HepG2 (cell line): ENCODE measurements at places on chromosomes 2 and 18.

DNA sequence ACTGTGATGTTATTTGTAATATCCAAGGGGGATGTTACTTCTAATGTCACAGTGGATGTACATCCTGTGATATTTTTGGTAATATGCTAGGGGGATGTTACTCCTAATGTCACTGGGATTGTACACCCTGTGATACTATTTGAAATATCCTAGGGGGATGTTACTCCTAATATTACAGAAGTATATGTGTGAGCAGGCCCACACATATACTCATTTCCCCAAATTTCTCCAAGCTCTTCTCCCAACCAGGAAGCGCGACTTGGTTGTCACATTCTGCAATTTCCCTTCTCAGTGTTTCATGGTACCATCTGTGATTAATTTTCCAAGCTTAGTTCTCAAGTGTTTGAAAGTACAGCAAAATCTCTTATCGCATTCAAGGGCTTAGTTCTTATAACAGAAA is 29.5 kb upstream of the CHN1 start:
- DNase-seq, result no peak

- peak; percentile 55 for DNase-seq
Observed at GRCh38 chr2:158497486-158497885, 40.7 kb downstream of the PKP4 start.

DNA sequence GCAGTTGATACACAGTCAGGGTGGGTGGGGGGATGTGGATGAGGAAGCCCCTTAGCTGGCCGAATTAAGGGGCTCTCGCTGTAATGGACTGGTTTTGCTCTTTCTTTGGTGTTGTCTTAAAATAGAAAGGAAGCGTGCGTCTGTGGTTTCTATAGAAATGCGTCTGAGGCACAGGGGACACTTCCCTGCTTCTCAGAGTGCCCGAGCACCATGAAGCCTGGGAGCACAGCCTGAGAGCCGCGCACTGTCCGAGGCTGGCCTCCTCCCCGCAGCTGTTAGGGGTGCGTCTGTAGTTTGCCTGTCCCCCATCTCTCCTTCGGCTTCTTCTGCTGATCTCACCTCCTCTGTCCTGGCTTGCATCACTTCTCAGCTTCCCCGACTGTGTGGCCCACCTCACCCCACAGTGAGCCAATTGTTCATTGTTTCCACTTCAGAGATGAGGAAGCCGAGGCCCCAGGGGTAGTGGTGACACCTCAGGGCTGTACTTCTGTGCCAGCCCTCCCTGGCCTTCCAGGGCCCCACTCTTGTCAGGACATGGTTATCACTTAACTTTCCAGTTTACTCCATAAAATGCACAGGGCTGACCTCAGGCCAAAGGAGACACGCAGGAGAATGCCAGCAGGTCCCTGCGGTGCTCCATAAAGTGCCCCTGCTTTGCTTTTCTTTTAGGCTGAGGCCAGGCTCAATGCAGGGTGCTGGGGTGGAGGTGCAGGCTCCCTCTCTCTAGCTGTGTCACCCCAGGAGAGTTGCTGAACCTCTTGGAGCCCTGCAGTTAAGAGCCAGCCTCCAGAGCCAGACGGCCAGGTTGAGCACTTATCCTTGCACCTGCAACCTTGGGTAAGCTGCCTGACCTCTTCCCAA is 210.6 kb downstream of the SEPTIN10 start:
- DNase-seq, result no peak

GRCh38 chr2:226154610-226155009 is 645.0 kb downstream of the IRS1 start:
- no peak for DNase-seq

- no peak for DNase-seq
Observed at GRCh38 chr2:37506407-37507050, 162.1 kb downstream of the QPCT start.

- peak; percentile 92 for DNase-seq
Observed at GRCh38 chr2:9327873-9328352, 95.4 kb downstream of the ITGB1BP1 start.

DNA sequence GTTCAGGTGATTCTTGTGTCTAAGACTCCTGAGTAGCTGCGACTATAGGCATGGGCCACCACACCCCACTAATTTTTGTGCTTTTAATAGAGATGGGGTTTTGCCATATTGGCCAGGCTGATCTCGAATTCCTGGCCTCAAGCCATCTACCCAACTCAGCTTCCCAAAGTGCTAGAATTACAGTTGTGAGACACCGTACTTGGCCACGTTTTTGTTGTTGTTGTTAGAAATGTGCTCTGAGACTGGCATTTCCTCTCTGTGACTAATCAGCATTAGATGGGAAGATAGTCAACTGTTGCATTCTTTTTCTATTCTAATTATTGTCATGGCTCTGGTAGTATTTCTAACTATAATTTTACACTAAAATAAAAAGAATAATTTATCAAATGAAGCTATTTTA is 191.7 kb downstream of the CAMKMT start:
- no peak for DNase-seq

DNA sequence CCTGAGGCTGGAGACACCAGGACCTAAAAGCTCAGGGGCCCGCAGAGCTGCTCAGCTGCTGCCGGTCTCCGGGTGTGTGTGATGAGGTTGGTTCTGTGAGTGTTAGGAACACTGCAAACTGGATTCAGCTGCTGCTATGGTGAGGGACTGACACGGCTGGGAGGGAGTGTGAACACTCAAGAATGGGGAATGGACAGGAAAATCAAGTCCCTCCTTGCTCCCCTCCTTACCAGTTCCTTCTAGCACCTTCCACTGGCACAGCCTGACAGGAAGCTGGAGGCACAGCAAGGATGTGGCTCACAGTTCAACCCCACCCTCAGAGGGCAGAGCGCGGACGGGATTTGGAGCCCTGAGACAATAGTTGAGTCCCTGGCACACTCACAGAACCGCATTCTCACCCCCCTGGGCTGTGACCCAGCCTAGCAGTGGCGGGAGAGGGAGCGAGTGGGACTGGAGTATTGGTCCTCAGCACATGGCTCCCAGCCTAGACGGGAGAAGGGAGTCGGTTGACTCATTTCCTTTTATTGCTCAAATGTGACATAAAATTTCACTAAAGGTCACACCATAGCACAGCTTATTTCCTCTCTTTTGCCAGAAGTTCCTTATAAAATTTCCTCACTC is 42.5 kb downstream of the LRRC30 start:
- DNase-seq, result no peak

DNA sequence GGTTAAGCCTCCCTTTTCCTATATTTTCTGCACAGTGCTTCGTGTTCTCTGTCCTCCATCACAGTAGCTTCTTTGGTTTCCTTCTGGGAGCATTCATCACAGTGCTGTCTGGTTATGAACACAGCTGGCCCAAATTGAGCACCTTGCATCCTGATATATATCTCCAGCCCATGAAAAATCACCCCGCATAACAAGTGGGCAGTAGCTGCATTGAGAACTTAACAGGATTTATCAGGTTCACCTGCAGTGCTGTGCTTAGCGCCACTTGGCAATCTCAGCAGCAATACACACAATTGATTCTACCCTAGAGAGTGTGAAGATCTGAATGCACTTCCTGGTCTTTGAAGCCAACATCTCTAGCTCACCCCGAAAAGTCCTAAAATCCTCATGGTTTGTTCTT is 408.0 kb downstream of the RNF144A start:
- no peak for DNase-seq

DNA sequence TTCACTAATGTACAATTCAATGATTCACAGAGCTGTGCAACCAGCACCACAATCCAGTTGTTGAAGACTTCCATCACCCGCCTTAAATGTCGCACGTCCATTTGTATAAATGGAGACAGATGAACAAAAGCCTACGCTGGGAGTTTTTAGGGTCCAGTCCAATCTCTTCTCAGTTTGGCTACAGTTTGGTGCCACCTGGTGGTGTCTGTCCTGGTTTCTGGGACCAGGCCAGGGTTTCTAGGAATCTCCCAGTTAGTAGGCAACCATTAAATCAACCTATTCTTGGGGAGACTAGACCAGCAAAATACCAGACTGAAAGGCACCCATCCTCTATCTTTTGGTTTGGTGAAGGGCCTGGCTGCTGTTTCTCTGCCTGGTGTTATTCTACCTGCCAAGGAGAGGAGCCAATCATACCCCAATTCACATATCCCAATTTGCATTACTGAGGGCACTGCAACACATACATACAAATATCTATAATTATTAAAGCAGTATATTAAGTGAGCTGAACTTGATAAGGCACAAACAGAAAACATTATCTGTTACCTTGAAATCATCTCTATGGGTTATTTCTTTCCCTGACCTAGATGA is 3.2 kb upstream of the DDX1 start:
- DNase-seq, result peak; percentile 67

GRCh38 chr2:174717273-174717672 is 47.0 kb downstream of the CHRNA1 start:
- DNase-seq, result no peak

GRCh38 chr18:31980863-31981262 is 37.8 kb upstream of the RNF125 start:
- DNase-seq, result no peak

GRCh38 chr2:218019411-218020060 is 16.7 kb upstream of the TNS1 start:
- no peak for DNase-seq

GRCh38 chr2:214482728-214483127 is 71.9 kb downstream of the VWC2L start:
- no peak for DNase-seq

GRCh38 chr2:135909976-135910375 is 33.7 kb upstream of the MCM6 start:
- no peak for DNase-seq

DNA sequence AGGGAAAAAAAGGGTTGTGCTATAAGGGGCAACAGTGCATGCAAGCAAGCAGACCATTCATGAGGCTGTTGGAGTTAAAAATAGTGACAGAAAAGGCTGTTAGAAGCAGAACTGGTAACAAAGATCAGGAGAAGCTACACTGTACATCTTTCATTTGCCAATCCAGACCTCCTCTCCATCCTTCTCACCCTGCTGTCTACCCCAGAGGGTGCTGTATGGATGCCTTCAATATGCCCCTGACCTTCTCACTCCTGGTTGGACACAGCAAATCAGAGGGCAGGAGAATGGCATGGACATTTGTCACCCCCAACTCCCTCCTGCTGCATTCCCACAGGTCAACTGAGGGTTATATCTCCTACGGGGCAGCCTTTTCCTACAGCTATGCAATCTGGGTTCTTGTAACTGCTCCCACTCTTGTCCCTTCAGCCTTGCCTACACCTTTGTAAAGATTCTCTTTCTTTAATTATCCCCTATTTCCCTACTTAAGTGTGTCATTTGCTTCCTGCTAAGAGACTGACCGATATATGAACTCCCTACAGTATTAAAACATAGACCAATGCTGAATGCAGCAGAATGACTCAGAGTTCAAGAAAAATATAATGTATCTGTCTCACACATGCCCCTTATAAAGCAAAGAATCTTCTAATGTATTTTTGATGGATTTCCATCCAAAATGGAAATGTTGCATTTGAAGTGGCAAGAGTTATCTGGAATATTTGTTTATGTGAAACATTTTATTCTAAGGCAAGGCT is 169.2 kb upstream of the NCKAP5 start:
- no peak for DNase-seq
